ENCODE measurements at places on chromosomes 13 and 19. TPM values are rescaled to one million over a fixed set of nuclear protein-coding genes. Genes with fewer than 3 reads are reported as not detected.

DNA sequence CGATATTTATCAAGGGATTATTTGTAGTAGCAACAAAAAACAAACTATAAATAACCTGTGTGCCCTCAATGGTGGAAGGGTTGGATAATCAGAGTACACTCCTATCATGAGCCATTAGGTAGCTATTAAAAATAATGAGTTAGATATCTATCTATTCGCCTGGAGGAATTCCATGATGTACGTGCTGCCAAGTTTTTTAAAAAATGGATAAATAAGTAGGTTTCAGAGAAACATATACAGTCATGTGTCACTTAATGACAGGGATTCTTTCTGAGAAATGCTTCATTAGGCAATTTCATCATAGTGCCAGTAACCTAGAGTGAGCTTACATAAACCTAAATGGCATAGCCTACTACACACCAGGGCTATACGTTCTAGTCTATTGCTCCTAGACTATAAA is 6.2 kb upstream of the OR1I1 start:
- no peak for DNase-seq

GRCh38 chr13:48292650-48293049 is 10.9 kb upstream of the RB1 start:
- DNase-seq: no peak

GRCh38 chr13:60772726-60773125 is 375.7 kb downstream of the TDRD3 start:
- no peak for DNase-seq

GRCh38 chr19:27861411-27861975 is 1351.5 kb downstream of the UQCRFS1 start:
- DNase-seq: no peak

- no peak for DNase-seq
Measured at GRCh38 chr13:51035469-51035868, 75.6 kb downstream of the C13orf42 start.

GRCh38 chr13:23365652-23366051 is 67.8 kb downstream of the SACS start:
- no peak for DNase-seq

GRCh38 chr19:47379381-47379938 is 30.3 kb downstream of the DHX34 start:
- no peak for DNase-seq

DNA sequence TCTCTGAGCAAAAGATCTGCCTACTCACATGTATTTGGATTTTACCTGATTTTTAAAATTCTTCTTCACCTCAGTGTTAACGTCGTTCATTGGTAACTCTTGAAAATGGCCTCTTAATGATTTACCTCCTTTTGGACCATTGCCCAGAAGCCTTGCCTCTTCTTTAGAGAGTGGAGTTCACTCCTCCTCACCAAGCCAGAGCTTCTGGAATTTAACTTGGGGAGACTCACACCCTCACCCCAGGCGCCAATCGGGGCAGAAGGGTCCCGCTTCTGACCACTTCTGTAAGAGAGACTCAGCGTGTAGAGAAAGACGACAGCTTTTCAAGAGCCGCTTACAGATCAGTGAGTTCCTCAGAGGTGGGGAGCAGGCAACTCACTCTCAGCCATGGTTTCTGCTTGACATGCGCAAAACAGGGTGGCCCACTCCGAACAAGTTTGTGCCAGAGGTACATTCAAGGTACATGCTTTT is 2.7 kb downstream of the PNMA8C start:
- DNase-seq: no peak

DNA sequence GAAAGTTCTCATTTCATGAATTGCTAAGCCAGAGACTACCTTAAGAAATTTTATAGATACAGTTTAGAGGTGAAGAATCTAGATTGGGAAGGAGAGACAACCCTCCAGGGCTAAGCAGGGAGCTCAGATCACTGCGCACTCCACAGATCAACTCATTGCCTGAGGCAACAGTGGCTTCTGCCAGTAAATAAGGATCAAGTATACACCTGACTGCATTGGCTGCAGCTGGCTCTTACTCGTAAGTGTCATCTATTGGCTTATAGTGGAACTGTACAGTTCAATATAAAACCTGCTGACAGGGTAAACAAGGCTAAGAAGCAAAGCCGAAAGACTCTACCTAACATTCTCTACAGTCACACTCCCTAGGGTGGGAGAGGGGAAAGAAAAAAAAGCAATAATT is 18.0 kb upstream of the C1QTNF9B start:
- no peak for DNase-seq

DNA sequence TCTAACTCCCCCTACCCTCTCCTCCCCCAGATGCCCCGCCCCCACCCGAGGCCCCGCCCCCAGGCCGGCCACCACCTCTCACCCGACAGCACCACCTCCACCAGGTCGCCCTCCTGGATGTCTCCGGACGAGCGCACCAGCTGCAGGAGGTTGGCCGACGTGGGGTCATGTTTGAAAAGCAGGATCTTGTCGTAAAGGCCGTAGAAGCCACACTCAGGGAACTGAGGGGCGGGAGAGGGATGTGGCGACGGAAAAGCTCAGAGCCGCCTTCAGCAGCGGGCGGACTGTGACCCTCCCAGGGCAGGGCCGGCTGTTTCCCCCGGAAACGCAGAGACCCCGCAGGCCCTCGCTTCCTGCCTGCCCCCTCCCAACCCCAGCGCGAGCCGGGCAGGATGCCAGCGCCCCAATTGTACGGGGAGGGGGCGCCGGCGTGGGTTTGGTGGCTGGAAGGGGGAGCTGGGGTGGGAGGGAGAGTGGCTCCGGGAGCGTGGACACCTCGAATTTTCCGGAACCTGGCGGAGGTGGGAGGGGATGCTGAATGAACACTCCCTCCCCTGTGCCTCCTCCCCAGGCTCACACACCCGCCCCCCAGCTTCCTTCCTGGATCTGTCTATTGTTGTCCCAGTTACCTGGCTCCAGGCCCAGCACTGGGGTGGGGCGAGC is 3.0 kb downstream of the PRKD2 start:
- no peak for DNase-seq

- no peak for DNase-seq
Measured at GRCh38 chr13:21528616-21529015, 69.5 kb upstream of the ZDHHC20 start.

DNA sequence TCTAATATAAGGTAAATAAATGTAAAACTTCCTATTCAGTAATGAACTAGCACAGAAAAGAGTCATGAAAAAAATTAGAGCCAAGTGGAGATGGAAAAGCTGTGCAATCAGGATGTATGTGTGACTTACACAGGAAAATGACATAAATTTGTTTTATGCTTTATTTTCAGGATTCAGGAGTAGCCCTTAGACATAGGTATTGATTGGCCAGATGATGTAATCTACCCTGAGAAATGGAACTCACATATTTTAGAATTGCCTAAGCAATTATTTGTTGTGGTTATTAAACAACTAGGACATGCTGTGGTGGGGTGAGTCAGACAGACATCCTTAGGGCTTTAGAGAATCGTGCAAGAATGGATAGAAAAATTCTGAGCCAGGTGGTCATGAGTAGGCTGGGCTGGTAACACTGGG is 110.6 kb downstream of the PCDH9 start:
- DNase-seq: peak; percentile 2

DNA sequence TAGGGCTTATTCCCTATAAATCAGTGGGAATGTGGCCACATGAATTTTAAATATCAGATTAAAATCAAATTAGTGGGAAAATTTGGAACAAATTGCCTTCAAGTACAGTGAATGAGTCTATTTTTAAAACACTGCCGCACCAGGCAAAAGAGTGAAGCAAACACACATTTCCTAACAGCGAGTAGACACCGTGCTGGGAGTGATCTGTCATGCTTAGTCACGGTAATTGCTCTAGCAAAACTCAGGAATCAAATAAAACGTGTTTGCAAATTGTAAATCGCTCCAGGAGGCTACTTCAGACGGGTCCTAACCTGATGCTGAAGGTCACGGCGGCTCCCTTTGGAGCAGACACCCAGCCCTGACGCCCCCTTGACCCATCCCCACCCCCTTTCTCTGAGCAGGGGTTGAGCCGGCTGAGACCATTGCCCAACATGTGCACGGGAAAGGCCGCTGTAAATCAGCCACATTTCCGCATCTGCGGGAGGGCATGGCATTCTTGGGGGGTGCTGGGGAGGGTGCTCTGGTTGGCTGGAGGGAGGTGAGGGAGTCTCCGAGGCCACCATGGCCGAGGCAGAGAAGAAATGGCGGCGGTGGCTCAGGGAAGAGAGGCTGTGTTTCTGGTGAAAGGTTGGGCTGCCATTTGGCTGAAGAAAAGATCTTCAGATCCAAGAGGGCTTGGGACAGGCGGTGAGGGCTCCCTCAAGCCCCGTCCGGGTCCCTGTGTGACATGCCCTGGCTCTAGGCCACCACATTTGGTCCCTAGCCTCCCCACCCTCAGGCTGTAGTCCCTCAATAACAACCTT is 8.9 kb downstream of the CEBPA start:
- peak; percentile 30 for DNase-seq

DNA sequence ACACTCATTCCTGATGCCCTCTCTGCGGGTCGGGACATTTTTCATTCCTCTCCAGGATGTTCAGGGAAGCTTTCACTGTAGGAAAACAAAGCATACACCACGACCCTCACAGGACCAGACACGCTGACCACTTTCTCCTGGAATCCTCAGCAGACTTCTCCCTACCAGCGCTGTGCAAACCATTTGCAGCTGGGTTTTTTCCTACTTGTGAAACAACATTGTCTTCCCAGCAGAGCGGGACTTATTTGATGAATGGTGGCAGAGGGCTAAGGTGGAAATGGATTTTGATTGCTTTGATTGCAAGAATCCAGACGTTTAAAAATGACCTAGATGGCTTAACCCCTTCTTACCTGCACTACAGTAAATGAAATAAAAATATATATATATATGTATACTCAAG is 265.9 kb downstream of the TBC1D4 start:
- no peak for DNase-seq

The ALOX5AP gene
- total RNA-seq: 2.1 TPM

All from Panc1 (cell line).